Upper lobe of right lung (tissue), 1 donor: ENCODE measurements at places on chromosomes 13 and 19. TPM values are rescaled to one million over a fixed set of nuclear protein-coding genes. Genes with fewer than 3 reads are reported as not detected.
A peak's percentile ranks its signal among the peaks of the same experiment; 100 is the strongest.

Gene PSG6
- not detected for total RNA-seq

DNA sequence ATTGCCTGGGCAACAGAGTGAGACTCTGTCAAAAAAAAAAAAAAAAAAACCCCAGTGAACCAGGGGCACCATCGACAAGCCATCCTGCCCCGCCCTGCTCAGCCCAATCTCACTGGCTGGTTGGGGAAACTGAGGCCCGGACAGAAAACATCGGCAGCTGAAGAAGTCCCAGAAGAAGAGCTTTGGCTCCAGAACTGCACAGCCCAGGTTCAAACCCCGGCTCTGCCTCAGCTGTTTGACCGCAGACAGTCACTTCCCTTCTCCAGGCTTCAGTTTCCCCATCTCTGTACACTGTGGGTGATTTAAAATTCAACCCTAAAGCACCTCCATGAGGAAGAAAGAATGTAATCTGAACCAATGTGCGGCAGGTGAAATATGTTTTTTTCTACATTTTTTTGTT, 9.4 kb upstream of the SEMA6B start:
- H3K27me3 ChIP-seq, result no peaks in the 10 kb centered on the region
- DNase-seq, result no peak
- H3K4me1 ChIP-seq, result no peaks in the 10 kb centered on the region
- H3K36me3 ChIP-seq, result no peaks in the 10 kb centered on the region

Gene ZNF729
- total RNA-seq, result not detected

Gene ZNF507
- total RNA-seq, result 22.3 TPM

DNA sequence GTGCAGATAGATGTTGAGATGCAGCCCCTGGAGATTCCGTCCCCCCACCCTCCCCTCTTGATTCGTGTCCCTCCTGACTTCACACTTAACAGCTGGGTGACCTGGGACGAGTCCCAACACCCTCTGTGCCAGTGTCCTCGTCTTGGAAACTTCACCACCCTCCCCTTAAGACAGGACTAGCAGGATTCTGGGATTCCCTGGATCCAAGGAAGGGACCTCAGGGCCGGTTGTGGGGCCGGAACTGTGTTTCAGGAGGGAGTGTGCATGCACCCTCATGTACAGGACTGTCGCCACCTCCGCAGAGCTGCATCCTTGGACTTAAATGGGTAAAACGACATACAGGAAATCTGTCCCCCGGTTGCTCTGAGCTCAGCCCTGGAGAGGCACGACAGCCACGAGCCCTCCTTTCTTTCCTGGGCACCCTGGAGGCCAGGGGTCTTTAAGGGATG, 990 bp downstream of the MYO9B start:
- H3K36me3 ChIP-seq, result peaks cover under 1% of the 10 kb centered on the region
- H3K27me3 ChIP-seq, result no peaks in the 10 kb centered on the region
- peak overlapping the region; percentile 66 for H3K4me3 ChIP-seq
- H3K4me1 ChIP-seq, result peaks cover 57% of the 10 kb centered on the region

DNA sequence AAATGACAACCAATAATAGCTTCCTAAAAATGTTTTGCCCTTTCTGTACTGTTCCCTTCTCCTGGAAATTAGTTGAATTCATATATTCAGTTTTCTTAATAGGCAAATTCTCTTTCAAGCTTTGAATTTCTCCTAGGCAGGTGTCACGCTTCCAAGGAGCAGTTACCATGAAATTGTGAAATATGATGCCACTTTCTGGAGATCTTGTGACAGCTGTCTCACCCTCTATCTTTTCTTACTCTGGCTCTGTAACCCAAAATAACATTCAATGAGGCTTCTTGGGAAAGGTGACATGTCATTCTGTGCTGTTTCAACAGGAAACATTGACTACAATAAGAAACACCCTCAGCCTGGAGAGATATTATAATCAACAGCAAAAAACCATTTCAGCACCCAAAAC, 80.3 kb upstream of the MRI1 start:
- H3K27me3 ChIP-seq, result no peaks in the 10 kb centered on the region
- no peak for DNase-seq
- H3K27ac ChIP-seq, result no peak overlapping the region
- no peaks in the 10 kb centered on the region for H3K36me3 ChIP-seq
- H3K4me3 ChIP-seq, result no peak overlapping the region
